ENCODE measurements at places on chromosomes 2 and 18. TPM values are rescaled to one million over a fixed set of nuclear protein-coding genes. Genes with fewer than 3 reads are reported as not detected.

The IL1F10 gene
- polyA plus RNA-seq: not detected

The CFC1 gene
- polyA plus RNA-seq: not detected

The RNF125 gene
- polyA plus RNA-seq: 9.1 TPM

The PTPRN gene
- 1.7 TPM for polyA plus RNA-seq

The C1GALT1C1L gene
- polyA plus RNA-seq: 8.6 TPM

Data from testis (tissue), 5 donors.